ENCODE measurements at places on chromosomes 6 and 20. TPM values are rescaled to one million over a fixed set of nuclear protein-coding genes. Genes with fewer than 3 reads are reported as not detected.

Gene LY6G6C
- total RNA-seq, result not detected

Gene DEFB124
- not detected for total RNA-seq

Gene NDUFAF5
- 17.4 TPM for total RNA-seq

Gene POU5F1
- total RNA-seq, result not detected

All from HT1080 (cell line).